ENCODE measurements at places on chromosomes 16 and 17.
A peak's percentile ranks its signal among the peaks of the same experiment; 100 is the strongest.

- peak; percentile 74 for DNase-seq
Measured at GRCh38 chr17:39634384-39634871, 2.5 kb upstream of the STARD3 start.

DNA sequence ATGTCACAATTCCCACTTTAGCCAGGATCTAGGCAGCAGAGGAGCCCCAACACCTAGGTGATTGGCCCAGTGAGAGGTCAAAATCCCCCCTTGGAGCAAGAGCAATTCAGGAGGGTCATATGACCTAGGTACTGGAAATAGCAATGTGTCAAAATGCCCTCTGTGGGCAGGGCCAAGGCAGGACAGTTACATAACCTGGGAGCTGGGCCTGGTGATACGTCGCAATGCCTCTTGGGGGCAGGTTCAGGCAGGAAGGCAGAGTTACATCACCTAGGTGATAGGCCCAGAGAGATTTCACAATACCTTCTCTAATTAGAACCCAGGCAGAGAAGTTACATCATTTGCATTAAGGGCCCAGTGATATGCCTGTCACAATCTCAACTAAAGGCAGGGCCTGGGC is 1906.3 kb downstream of the TP53TG3F start:
- no peak for DNase-seq

DNA sequence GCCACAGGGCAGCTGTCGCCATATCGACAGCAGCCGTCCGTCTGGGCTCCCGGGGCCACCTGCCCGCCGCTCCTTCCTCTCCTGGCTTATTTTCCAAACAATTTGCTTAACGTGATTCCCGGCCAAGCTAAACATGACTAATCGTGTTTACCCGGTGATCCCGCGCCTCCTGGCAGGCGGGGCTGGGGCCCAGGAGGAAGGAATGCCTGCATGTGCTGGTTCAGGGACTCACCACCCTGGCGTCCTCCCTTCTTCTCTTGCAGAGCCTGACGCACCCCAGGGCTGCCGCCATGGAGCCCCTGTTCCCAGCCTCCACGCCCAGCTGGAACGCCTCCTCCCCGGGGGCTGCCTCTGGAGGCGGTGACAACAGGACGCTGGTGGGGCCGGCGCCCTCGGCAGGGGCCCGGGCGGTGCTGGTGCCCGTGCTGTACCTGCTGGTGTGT is 6.1 kb downstream of the SSTR5 start:
- DNase-seq: no peak

GRCh38 chr17:43998552-43998951 is 5.9 kb upstream of the NAGS start:
- no peak for DNase-seq

- DNase-seq: peak; percentile 73
Measured at GRCh38 chr17:77287432-77288068, 146.8 kb downstream of the SEC14L1 start.

DNA sequence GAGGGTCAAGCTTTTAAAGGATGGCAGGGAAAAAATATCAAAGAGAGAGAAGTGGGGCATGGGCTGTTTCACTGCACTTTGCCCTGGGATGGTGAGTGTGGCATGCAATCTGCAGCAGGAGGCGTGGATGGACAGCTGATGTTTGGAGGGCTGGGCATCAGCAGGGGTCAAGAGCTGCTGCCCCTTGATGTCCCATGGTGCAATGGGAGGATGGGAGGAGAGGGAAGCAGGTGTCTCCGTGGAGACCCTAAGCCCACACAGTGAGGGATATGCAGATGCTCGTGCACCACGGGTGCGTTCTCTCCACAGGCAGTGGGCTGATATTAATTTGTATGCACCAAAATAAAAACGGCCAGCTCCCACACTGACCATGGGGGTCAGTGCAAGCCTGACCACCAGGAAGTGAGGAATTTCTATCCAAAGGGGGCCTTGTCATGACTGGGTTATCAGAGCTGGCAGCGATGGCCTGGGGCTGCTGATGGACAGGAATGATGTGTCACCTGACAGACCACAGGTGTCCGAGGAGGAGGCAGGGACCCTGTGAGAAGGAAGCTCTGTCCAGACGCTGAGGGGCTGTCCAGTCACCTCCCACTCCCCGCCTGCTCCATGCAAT is 183.6 kb downstream of the IRF8 start:
- no peak for DNase-seq

DNA sequence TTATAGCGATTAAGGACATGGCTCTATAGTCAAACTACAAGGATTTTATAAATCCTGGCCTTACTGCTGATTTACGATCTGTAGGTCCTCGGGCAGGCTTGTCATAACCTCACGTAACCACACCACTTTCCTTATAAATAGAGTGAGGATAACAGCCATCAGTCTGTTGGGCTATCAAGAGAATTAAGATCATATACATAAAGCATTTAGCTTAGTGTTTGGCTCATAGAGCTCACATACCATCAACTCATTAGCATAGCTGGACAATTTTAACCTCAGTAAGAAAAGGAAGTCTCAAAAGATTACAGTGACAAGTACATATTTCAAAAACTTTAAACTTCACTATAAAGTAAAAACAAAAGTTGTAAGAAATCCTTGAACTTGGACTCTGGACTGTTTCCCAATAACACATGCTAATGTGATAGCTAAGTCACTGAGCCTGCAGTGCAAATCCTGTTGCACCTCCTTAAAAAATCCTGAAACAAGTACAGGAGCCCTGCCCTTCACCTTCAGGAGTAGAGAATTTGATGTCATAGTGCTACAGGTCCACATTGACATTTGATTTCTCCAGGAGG is 20.8 kb upstream of the CLEC3A start:
- no peak for DNase-seq

- DNase-seq: peak; percentile 73
Measured at GRCh38 chr17:19338031-19338990, 24.2 kb downstream of the B9D1 start.

- DNase-seq: no peak
Measured at GRCh38 chr17:32010114-32010513, 2.9 kb downstream of the LRRC37B start.

GRCh38 chr16:74200921-74201320 is 95.7 kb upstream of the PSMD7 start:
- no peak for DNase-seq

DNA sequence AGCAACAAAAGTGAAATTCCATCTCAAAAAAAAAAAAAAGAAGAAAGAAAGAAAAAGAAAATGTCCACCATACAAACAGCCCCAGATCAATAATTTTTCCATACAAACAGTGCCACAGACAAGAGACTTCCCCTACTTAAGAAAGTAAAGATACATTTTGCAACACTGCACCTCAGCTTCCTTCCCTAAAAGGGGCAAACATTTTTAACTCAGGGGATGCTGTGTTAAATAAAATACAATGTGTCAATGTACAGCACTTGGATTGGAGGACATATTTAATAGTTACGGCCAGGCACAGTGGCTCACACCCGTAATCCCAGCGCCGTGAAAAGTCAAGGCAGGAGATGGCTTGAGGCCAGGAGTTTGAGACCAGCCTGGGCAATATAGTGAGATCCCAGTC is 22.3 kb downstream of the MYH11 start:
- DNase-seq: no peak

- no peak for DNase-seq
Measured at GRCh38 chr17:31294820-31295488, 2.1 kb downstream of the OMG start.

DNA sequence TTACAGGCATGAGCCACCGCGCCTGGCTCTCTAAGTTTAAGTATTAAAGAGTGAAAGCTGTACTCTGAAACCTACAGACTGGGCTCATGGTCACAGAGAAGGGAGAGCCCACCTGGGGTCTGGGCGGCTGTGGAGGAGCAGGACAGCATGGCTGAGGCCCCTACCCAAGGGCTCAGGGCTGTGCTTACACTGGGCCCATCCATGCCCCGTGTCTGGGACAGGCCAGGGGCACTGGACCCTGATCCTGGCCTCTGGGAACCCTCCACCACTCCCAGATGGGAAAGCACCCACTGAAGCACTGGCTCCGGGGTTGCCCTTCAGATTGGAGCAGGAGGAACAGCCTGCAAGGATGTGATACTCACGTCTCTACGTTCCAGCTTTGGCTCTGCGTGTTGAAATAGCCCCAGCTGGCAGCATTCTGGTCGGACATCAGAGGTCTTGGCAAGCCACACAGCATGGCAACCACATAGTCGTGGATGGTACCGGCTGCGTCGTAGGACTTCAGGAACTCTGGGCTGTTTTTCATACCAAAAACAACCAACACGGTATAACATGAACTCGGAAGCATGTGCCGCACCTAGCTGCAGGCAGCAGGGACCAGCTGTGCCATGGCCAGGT is 13.0 kb downstream of the SHPK start:
- no peak for DNase-seq

GRCh38 chr16:2425825-2426430 is 3.3 kb upstream of the CCNF start:
- DNase-seq: no peak

DNA sequence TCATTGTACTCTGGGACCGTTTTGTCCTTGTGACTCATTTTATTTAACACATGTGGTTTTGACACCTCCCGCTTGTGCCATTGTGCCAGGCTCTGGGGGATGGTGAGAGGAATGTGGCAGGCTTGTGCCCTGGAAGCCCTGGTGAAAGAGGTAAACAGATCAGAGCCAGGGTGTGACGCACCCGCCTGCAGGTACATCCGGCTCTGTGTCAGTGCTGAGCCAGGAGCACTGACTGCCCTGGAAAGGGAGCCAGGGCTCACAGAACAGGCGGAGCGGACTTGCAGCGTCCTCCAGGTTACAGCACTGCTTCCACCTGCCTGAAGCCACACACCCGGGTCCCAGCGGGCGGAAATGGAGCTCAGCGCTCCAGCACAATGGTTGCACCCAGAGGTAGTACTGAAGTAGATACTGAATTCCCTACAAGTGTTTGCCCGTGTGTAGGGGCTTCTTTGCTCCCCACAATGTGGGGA is 30.6 kb downstream of the CDRT15 start:
- DNase-seq: peak; percentile 83

DNA sequence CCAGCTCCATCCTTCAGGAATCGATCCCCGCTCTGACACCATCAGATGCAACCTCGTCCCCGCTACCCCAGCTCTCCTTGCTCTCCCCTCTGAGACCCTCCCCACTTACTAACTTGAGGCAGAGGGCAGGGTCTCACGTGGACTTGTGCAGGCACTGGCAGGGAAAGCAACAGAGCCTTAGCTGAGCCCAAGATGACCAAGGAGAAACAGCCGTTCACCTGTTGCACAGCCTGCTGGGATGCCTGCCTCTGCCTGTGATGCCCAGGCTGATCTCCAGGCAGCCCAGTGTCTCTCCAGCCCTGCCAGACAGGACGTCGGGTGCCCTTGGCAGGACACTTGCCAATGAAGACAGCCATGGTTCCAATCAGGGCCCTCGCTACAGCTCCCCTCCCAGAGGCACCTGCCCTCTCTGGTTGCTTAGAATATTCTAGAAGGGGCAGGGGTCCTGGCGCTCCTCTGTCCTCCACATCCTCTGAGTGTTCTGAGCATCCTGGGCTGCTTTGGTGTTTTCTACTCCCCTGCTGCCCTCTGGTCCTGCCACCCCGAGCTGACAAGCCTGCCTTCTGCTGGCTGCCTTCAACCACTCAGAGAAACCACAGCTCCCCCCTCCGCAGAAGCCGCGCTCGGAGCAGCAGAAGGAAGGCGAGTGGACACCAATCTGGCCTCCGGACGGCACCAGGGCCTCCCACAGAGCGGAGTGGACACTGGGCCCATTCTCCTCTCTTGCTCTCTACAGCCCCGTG is 6.7 kb downstream of the CEP295NL start:
- peak; percentile 45 for DNase-seq

DNA sequence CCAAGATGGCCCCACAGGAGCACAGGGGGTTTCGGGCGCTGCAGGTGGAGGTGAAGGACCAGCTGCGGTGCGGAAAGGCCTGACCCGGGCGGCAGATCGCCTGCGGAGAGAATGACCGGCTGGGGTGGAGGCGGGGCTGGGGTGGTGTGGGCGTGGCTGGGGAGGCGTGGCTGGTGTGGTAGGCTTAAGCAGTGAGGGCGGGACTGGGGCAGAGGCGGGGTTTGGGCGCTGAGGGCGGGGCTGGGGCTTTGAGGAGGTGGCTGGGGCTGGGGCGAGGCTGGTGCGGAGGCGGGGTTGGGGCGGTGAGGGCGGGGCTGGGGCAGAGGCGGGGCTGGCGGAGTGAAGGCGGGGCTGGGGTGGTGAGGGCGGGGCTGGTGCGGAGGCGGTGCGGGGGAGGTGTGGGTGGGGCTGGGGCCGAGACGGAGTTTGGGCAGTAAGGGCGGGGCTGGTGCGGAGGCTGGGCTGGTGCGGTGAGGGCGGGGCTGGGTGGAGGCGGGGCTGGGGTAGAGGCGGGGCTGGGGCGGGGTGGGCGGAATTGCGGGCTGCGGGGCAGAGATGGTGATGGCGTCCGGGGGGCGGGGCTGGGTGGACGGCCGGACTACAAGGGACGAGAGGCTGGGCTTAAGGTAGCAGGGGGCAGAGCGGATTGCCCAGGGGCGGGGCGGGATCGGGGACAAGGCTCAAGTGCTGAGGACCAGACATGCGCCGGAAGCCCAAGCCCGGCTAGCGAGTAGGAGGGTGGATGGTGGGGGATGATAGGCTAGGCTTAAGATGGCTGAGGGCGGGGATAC is 9.9 kb upstream of the GSDMA start:
- DNase-seq: peak; percentile 97

DNA sequence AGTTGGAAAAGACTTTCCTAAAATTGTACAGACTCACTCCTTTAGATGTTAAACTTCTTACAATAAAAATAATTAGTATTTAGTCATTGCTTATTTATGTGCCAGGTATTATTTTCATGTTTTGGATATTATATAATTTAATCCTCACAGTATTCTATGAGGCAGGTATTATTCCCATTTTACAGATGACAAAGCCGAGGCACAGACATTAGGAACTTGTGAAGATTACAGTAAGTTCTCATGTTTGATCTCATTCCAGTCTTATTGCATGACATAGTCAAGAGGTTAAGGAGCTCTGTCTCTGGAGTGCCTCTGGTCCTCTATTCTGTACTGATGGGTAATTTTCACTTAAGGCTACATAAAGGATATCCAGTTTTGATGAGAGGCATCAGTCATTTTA is 3.3 kb downstream of the HEATR3 start:
- no peak for DNase-seq

DNA sequence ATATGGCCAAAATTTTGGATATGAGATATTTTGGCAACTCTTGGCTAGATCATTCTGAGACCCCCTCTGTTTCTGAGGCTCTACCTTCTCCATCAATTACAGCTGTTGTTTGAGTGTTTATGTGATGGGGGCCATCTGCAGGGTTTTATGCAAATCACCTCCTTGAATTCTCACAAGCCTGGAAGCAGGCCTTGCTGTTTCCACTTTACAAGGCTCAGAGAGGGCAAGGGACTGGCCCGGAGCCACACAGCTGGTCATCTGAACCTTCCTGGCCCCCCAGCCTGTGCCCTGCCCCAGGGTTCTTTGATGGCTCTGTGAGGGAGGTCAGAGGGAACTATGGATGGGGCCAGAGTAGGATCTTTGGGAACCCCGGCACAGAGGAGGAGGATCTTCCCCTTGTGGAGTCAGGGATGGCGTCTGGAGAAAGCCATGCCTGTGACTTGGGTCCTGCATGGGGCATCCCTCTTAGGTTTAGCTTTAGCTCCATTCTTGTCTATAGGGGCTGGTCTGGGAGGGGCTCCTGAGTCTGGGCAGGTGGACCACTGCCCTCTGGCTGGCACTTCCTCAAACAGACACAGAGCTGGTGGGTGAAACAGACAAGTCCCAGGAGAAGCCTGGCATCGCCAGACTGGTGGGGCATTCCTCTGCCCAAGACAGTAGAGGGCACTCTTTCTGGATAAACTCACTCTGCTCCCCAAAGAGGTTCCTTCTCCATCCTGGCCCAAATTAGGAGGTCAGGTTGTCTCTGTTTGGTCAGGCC is 26.2 kb downstream of the IL21R start:
- no peak for DNase-seq

All from cerebellum (tissue), 4 donors.